ENCODE measurements at places on chromosomes 11 and 22.

DNA sequence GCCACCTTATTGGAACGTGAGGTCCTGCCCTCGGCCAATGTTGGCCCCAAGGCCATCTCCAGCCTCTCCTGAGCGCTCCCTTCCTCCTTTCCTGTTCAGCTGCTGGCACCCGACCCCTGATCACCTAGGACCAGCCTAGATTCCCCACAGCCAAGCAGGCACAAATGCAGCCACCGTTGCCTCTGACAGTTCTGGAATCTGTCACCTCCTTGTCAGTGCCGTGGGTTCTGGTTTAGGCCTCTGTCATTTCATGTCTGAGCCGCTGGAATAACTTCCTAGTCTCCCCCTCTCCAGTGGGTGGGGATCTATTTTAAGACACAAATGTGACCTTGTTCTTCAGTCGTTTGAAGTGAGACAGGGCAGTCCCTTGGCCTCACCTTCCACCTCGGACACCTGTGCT is 29.7 kb downstream of the FADS3 start:
- DNase-seq, result no peak

GRCh38 chr11:31480930-31481329 is 28.5 kb downstream of the IMMP1L start:
- DNase-seq, result no peak

DNA sequence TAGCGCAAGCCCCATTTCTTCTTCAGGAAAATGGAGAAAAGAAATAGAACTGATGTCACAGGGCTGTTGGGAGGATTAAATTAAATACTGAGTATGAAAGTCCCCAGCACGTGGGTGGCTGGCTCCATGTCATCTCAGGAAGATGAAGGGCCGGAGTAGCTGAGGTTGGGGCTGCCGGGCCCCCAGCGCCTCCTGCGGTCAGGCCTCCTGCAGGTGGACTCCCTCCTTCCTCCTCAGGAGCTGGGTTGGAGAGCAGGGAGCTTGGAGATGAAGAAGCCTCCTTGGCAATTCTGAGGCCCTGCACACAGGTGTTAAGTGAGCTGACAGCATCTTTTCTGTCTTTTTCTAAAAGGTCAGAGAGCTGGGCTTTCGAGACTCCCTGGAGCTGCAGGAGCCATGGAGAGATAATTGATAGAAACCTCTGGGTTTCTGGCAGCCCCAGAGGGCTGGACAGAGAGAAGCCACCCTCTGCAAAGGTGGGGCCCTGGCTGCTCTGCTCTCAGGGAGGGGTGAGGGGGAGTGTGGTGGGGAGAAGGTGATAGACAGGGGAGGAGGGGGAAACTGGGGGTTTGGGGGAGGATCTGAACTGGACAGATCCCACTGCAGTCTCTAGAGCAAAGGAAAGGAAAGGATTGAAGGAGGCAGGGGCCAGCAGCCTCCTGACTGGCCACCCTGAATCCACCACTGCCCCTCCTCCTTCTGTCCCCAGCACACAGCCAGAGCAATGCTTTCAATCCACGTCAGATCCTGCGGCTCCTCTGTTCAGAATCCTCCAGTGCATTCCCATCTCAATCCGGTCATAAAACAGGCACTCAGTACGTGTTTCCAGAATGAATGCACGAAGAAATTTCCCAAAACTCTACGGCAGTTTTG is 210.8 kb downstream of the CEP164 start:
- DNase-seq, result no peak

DNA sequence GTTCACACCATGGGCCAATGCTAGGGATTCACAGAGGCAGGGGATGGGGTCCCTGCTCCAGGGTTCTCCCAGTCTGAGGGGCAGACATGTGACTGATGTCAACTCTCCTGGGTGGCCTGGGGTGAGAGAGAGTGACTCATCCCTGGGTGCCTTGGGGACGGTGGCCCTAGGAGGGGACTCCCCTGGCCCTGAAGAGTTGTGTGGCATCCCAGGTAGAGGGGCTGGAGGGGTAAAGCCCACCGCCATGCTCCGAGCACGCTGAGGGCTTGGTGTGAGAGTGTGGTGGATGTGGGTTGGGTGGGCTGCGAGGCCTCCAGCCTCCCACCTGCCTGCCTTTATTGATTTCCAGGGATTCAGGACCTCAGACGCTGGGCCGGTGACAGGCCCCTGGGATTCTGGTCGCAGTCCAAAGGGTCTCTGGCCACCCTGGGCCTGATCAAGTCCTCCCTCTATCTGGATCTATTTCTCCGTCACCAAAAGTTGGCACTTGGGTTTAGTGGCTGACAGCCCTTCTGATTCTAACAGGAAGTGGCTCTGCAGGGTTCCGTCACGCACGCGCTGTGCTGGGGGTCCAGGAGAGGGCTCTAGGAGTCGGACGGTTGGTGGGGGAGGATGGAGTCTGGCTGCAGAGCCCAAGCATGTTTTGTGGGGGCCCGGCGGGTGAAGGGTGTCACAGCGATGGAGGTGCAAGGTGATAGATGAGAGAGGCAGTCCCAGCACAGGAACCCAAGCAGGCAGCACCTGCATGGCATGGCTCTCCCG is 27.3 kb upstream of the WNT7B start:
- DNase-seq, result no peak

GRCh38 chr11:11948242-11948947 is 60.0 kb downstream of the DKK3 start:
- DNase-seq, result no peak

- DNase-seq, result no peak
These were observed 1074.5 kb downstream of the NTM start for GRCh38 chr11:132444911-132445310.

- DNase-seq, result no peak
These were observed 127.9 kb upstream of the MTMR2 start for GRCh38 chr11:96051820-96052219.

GRCh38 chr11:44134625-44135024 is 39.1 kb downstream of the EXT2 start:
- no peak for DNase-seq

DNA sequence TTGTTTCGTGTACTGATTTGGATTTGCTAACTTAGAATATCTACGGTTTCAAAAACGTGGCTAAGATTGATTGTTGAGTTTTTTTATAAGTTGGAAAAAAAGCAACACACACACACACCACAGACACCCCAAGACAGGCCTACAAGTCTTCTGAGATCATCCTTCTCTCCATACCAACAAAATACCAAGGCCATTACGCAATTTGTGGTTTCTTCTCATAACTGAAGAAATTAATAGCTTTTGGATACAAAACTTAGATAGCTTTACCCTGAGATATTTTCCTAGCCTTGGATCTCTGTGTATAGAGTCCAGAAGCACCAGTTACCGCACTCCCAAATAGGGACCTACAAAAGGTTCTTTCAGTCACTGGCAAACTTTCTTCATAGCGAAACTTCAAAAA is 113.6 kb downstream of the SIK3 start:
- peak; percentile 71 for DNase-seq

Measured in inflammatory macrophage treated with lipopolysaccharide for 1 hour (primary cell).